DND-41 (cell line): ENCODE measurements at places on chromosomes 5 and 9.
A peak's percentile ranks its signal among the peaks of the same experiment; 100 is the strongest.

DNA sequence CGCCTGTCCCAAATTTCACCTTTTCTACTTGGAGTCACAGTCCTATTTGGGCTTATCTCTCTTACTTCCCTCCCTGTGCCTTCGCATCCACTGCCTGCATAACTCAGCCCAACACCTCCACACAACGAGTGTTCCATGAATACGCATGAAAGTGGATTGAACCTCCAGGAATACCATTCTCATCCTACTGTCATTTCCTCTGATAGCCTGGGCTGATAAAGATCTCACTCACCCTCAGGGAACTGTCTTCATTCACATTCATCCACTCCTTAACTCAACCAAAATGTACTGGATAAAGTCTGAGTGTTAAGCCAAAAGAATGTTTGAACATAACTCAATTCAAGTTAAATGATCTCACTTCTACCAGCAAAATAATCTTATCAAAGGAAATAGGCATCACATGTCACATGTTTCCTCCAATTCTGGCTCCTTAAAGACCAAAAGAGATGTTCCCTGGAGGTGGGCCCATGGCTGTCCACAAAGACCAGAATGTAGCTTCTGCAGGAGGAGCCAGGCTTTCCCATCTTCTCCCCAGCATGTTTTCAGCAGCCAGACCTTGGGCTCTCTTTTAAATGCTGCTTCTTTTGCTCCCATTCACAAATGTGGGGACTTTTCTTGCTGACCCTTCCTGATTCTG, 28.4 kb upstream of the TRIO start:
- no peak for DNase-seq

- peak; percentile 8 for DNase-seq
Measured at GRCh38 chr9:34554211-34555001, 31.6 kb upstream of the ENHO start.

DNA sequence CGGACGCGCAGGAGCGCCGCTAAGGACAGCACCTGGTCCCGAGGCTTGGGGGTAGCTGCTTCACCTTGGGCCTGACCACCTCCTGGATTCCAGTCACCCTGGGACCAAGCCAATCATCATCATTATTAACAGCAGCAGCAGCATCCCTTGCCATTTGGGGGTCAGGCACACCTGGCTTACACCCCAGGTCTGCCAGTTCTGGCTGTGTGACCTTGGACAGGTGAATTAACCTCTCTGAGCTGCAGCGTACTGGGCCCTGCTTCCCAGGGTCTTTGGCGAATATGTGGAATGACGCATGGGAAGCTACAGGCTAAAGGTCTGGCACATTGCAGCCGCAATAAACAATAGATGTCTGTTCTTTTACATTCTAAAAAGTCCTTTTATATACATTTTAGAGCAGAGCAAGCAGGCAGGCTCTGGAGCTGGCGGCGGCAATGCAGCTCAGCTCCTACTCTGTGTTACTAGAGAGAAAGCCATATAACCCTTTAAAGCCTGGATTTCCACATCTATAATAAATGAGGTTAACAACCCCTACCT, 97.8 kb upstream of the CPLX2 start:
- no peak for DNase-seq

DNA sequence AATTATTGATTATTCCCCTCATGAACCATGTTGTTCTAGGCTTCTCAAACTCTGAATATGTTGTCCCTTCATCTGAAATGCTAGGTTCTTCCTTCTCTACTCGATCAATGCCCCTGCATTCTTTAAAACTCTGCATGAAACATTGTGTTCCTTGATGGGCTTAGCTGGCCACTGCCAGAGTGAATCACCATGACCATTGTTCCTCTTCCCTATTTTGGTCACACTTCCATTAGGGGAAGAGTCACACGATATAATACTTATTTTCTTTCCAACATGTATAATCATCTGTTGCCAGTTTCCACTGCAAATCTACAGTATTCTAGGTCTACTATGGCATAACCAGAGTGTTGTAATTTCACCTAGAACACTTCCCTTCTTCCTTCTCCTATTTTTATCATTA, 247.9 kb downstream of the TRPM3 start:
- DNase-seq, result no peak
